ENCODE measurements at places on chromosomes 7 and 10. TPM values are rescaled to one million over a fixed set of nuclear protein-coding genes. Genes with fewer than 3 reads are reported as not detected.
A peak's percentile ranks its signal among the peaks of the same experiment; 100 is the strongest.

GRCh38 chr10:76491216-76491615 is 1059.8 kb downstream of the LRMDA start:
- DNase-seq, result no peak

GRCh38 chr10:114166043-114166442 is 8.0 kb downstream of the CCDC186 start:
- DNase-seq, result no peak

GRCh38 chr7:46544396-46545008 is 623.4 kb upstream of the IGFBP3 start:
- no peak for DNase-seq

DNA sequence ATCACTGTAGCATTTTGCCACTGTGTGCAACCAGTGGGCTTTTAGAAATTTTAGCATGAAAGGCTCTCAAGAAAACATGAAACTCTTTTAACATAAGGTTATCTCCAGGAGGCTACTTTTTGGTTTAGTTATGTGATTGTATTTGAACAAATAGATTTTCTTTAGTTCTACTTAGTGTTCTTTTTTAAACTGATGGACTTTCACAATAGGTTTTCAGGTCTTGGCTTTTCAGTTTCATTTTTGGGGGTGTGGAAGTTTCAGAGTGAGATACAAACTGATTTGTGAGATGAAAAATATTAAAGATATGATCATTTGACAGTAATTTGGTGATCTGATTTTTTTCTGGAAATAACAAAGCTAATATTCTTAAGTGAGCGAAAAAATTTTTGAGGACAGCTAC is 344.1 kb downstream of the PHF14 start:
- DNase-seq, result no peak

- DNase-seq, result no peak
Observed at GRCh38 chr7:155770241-155770640, 42.0 kb downstream of the SHH start.

GRCh38 chr10:125087191-125087896 is 73.0 kb downstream of the CTBP2 start:
- DNase-seq, result no peak

GRCh38 chr10:49115796-49116508 is 630 bp upstream of the VSTM4 start:
- DNase-seq, result no peak

- no peak for DNase-seq
Observed at GRCh38 chr10:96512524-96513304, 1.0 kb downstream of the TLL2 start.

DNA sequence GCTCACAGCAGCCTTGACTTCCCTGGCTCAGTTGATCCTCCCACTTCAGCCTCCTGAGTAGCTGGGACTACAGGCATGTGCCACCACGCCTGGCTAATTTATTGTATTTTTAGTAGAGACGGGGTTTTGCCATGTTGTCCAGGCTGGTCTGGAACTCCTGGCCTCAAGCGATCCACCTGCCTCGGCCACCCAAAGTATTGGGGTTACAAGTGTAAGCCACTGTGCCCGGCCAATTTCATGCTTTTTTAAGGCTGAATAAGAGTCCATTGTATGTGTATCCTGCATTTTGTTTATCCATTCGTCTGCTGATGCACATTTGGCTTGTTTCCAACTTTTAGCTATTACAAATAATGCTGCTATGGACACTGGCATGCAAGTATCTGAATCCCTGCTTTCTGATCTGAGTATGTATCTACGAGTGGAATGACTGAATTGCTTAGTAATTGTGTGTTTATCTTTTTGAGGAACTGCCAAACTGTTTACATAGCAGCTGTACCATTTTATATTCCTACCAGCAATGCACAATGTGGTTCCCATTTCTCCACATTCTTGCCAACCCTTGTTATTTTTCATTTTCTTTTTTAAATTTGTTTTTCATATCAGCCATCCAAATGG is 37.3 kb upstream of the TPST1 start:
- no peak for DNase-seq

DNA sequence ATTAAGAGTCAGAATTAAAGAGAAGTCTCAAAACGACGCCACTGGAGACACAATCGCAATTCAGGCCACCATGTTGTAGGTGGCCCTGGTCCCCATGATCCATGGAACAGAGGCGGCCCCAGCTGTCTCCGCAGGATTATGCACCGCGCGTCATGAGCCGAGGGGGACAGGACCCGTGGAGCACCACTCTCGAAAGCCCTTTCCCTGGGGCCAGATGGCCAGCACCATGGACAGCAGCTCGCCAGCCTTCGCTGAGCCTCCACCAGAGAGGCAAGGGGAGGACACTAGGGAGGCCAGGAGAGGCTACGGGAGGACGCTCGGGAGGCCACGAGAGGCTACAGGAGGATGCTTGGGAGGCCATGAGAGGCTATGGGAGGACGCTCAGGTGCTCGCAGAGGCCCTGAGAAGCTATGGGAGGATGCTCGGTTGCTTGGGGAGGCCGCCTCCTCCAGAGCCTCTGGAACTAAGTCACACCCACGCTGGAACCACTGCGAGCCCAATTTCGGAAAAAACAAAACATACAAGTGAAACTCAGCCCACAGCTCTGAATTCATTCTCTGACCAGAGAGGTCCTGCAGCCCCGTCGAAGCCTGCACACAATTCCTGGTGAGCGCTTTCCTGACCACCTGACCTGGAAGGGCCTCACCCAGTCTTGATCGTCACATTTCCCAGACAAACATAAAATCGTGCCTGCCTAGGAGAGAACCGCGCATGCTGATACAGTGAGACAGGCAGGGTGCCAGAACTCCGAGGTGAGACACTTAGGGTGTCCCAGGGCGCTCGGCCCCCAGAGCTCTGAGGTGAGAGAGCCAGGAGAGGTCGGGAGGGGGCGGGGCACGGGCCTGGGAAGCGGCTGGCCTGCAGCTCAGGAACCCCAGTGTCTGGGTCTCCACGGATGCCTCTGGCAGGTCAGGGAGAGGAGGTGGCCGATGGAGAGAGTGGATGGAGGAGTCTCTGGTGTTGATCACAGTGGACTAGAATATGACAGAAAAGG is 224.4 kb downstream of the PTPRN2 start:
- DNase-seq, result peak; percentile 50

Gene HABP2
- total RNA-seq, result not detected

Gene HGF
- 11.7 TPM for total RNA-seq

Gene ANKRD1
- total RNA-seq, result 8.1 TPM

All from ascending aorta (tissue), 2 donors.